ENCODE measurements at places on chromosomes 16 and 17.

- DNase-seq = no peak
These were observed 9.6 kb downstream of the CALCOCO2 start for GRCh38 chr17:48840441-48840840.

- no peak for DNase-seq
These were observed 22.7 kb downstream of the ZNF768 start for GRCh38 chr16:30503403-30504296.

- peak; percentile 95 for DNase-seq
These were observed 36.6 kb downstream of the TOM1L2 start for GRCh38 chr17:17935321-17936271.

GRCh38 chr17:50021681-50022370 is 26.8 kb upstream of the DLX3 start:
- no peak for DNase-seq

DNA sequence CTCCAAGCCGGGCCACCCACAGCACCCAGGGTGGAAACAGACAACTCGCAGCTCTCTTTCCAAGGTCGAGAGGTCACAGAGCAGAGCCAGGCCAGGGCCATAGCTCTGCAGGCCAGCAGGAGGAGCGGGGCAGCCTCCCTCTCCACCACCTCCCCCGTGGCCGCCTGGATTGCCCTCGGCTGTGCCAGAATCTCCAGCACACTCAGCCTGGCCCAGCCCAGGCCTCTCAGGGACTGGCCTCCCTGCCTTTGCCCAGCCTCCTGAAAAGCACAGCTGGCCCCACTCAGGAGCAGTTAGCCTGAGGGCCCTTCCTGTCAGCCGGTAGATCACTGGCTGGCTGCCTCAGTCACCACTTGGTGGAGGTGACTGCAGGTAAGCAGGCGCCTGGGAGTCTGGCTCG is 85.8 kb upstream of the SEC14L1 start:
- no peak for DNase-seq

- DNase-seq = peak; percentile 69
These were observed 2.2 kb upstream of the EFTUD2 start for GRCh38 chr17:44901411-44901921.

GRCh38 chr17:70084476-70084875 is 9.5 kb downstream of the KCNJ16 start:
- DNase-seq = no peak

DNA sequence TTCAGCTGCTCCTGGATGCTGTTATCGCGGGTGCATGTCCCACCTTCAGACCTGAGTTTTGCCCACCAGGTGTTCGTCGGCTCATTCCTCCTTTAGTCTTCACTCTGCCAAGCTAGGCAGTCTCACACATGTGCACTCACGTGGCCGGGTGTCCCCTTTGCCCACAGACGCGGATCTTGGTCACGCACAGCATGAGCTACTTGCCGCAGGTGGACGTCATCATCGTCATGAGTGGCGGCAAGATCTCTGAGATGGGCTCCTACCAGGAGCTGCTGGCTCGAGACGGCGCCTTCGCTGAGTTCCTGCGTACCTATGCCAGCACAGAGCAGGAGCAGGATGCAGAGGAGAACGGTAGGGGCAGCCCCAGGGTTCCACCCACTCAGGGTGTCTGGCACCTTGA is 133.1 kb downstream of the ABCC6 start:
- no peak for DNase-seq
